Chondrocyte (in vitro differentiated cells): ENCODE measurements at places on chromosomes 12 and 14. TPM values are rescaled to one million over a fixed set of nuclear protein-coding genes. Genes with fewer than 3 reads are reported as not detected.

GRCh38 chr14:66979101-66979974 lies 209.9 kb upstream of the GARIN2 start:
- no peaks in the 10 kb centered on the region for H3K27me3 ChIP-seq
- H3K4me3 ChIP-seq: no peak overlapping the region
- no peak for DNase-seq
- H3K27ac ChIP-seq: no peak overlapping the region
- no peaks in the 10 kb centered on the region for H3K36me3 ChIP-seq

DNA sequence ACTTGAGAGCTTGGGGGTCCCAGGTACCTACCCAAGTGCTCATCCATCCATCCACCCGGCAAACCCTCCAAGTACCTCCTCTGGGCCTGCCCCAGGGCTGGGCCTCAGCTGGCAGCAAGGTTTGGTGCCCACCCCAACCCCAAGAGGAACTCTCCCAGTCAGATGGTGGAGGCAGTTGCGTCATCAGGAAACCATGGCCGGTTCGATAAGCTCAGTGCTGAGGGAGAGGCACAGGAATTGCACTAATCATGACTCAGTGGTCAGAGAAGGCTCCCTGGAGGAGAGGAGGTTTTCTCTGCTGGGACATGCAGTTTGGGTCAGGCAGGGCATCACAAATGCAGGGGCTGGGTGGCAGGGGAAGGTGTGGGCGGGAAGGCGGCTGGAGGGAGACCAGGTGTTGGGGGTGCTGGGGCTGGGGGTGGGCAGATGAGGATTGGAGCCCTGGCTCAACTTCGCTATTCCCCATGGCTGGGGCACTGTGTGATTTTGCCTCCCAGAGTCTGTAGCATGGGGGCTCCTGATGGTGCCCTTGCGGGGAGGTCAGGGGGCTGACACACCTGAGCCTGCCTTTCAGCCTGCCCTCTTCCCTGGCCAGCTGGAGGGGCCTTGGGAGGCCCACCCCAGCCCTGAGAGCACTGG lies 32.2 kb downstream of the SH2B3 start:
- peaks cover 2% of the 10 kb centered on the region for H3K36me3 ChIP-seq
- no peak overlapping the region for H3K4me3 ChIP-seq

EXOC3L4 gene
- total RNA-seq: not detected in 3 replicates

- no peaks in the 10 kb centered on the region for H3K4me1 ChIP-seq
- H3K4me3 ChIP-seq: no peak overlapping the region
- H3K27ac ChIP-seq: no peak overlapping the region
- no peaks in the 10 kb centered on the region for H3K36me3 ChIP-seq
- H3K27me3 ChIP-seq: peaks cover 9% of the 10 kb centered on the region
Observed at GRCh38 chr14:96783915-96784224, 13.3 kb upstream of the VRK1 start.
